ENCODE measurements at places on chromosomes 6 and 20. TPM values are rescaled to one million over a fixed set of nuclear protein-coding genes. Genes with fewer than 3 reads are reported as not detected.

DNA sequence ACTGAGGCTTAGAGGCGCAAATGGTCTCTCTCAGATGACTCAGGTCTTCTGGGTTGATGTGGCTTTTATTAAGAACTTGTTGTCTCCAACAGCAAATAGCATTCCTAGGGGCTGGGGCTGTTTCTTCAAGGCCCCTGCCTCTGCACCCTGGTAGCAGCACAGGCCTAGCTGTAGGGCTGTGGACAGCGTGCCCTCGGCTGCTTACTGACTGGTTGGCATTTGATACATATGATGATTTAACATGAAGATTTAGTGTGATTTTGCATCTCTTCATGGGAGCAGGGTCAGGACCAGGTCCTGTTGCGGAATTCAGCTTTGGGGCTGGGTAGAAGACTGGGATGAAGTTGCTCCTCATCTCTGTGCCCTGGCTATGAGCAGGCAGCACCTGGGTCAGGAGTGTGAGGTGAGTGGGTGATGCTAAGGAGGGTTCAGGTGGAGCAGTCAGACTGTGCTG lies 24.3 kb upstream of the IER3 start:
- DNase-seq: no peak

DNA sequence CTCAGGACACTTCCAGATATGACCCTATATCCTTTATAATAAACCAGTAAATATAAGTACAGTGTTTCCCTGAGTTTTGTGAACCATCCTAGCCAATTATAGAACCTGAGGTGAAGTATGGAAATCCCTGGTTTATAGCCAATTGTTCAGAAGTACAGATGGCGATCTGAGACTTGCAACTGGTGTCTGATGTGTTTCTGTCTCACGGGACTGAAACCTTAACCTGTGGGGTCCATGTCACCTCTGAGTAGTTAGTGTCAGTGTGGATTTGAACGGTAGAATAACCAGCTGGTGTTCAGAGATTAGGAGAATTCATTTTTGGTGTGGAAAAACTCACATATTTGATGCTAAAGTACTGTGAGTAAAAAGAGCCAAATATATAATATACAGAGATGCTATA lies 606.6 kb downstream of the MAFB start:
- DNase-seq: no peak

- no peak for DNase-seq
Measured at GRCh38 chr6:148323344-148323743, 19.3 kb upstream of the SASH1 start.

DNA sequence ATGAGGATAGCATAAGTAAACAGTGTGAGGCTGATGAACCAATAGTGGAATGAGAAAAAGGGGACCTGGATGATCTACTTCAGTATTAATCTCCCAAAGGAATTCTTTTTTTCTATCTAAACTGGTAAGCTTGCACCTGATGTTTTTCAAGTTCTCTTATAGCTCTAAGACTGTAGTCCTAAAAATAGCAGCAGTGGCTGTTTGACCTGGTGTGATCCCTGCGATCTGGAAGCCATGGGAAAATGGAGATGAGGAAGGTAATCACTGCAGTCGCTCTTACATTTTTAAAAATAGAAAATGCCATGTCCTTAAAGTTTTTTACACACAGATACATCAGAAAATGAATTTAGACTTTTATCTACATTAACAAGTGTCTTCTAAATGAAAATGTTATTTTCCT lies 926.4 kb upstream of the SLC35B3 start:
- DNase-seq: no peak

DNA sequence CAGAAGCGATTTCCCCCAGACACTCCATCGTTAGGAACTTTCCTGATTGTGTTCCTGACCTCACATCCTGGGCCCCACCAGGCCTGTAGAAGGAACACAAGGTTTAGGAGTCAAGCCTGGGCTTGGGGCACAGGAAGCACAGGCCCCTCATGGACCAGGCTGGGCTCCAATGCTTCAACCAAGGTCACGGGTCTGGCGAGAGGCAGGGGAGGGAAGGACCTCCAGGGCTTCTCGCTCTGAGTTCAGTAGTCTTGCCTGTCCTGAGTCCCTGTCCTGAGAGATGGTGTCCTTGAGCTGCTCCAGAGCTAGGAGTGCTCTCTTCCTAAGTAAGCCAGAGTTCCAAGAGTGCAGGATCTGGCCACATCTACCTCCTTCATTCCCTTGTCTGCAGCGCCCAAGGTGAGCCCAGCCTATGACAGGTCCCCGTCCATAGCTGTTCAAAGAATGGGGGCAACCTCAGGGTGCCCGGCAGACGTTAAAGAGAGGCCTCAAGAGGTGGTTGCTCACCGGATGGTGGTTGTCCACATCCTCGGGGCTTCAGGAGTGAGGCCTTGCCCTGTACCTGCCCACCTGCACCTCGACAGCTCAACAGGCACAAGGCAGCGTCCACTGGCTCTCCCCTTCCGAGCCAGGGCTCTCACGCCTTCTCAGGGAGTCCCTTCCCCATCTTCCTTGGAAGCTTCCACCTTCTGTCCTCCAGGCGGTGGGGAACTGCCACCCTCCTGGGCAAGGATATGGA lies 1.6 kb upstream of the TUBB1 start:
- no peak for DNase-seq

- no peak for DNase-seq
Measured at GRCh38 chr6:120279466-120280167, 930.1 kb upstream of the MAN1A1 start.

DNA sequence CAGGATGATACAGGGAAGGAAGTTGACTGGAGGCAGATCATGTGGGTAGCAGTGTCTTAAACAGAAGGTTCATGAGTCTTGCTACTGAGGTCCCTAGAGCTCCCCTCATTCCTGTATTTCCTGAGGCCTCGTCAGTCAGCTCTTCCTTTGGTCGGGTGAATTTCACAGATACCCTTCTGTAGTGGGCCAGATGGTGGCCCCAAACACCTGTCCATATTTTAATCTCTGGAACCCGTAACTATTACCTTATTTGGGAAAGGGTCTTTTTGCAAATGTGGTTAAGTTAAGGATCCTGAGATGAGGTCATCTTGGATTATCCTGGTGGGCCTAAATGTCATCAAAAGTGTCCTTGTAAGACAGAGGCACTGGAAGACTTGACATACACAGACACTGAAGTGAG lies 9.6 kb downstream of the KCNS1 start:
- DNase-seq: no peak

- DNase-seq: no peak
Measured at GRCh38 chr6:165644586-165645266, 18.3 kb downstream of the PDE10A start.

GRCh38 chr6:118736440-118736839 lies 85.0 kb upstream of the CEP85L start:
- no peak for DNase-seq

DNA sequence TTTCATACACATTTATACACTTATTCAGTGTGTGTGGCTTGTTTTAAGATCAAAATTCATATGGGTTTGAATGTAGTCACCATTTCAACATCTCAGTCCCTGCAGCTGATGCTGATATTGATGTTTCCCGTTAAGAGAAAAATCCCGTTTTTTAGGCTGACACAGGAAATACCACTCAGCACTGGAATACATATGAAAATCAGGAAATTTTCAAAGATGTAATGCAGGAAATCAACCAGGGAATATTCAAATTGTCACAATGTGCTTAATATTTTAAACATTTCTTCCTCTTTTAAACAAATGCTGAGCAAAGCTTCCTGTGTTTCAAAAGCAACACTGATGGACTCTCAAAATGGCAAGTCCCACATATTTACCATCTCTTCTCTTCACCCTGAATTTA lies 94.5 kb upstream of the MARCKS start:
- DNase-seq: no peak

DNA sequence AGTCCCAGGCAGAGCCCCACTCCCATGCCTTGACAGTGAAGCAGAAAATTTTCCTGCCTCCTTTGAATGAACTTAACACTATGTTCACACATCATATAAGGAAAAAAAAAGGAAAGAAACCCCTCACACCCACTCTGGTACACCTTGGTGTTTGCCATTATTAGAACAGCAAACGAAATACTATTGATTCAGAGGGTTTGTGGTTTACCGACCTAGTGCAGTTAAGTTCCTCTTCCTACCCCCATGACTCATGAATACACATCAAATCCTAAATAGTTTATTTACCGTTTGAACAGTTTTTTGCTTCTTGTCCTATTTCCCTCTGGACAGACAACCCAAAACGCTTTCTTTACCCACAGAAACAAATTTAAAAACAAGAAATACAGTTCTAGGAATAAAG lies 237.7 kb downstream of the FOXA2 start:
- DNase-seq: no peak

DNA sequence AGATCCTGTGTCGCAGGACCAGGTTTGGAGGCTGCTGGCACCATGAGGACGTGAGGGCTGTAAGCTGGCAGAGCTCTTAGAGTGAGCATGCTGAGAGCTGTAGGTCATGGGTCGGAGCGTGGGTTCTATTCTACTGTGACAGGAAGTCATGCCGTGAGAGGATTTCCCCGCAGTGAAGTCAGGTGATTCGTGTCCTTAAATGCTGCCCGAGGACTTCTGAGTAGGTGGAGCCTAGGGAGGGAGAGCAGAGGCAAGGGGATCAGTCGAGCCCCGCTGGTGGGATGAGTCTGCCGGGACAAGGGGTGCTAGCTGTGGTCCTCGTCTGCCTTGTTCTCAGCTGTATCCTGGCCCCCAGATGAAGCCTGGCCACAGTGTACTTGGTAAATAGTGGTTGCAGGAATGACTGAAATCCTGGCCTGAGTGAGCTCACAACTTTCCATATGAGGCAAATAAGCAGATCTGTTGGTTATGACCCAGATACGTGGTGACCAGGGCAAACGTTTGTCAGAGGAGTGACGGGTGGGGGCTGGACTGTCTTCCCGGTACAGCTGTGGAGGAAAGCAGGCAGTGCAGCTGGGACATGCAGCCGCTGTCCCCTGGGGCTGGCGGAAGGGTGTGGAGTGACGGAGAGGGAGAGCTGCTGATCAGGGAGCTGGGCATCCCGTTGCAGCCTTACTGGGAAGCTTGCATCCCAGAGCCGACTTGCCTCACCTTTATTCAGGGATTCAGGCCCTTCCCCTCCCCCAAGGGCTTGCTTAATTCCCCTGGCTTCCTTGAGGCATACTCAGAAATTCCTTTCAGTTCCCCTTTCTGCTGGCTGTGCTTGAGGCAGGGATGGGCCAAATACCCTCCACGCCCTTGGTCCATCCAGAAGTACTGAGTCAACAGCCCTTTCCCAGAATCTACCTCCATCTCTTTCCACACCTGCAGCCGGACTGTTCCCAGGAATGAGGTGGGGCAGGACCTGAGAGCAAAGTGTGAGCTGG lies 250.9 kb upstream of the RREB1 start:
- no peak for DNase-seq

DNA sequence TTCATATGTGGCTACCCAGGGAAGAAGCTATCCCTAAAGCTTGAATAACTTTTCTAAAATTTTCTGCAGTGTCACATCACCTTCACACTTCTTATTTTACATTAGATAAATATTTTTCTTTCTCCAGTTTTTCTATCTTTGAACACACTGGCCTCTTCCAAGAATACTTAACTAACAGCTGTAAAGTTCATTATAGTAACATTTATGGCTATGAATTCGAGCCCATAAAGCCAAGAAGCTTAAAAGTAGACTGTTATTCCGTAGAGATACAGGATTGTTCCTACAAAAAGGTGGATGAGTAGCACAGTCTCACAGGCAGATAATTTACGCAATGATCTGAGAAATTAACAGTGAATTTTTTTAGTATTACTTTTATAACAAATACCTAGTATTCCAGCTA lies 55.7 kb upstream of the BMP5 start:
- DNase-seq: no peak

DNA sequence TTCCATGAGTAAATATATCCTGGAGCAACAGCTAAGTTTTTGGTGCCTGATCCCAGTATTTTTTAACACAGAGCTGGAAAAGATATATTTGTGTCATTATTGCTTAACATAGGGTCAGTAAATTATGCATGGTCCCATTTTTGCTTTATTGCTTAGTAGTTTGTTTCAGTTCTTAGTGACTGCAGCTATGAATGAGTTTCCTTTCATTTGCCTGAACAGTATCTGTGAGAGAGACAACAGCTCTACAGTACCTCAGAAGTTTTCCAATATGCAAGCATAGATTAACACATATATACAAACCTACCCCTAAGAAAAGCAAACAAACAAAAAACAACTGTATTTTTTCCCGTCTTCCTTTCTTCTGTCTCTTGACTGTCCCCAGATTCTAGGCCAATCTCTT lies 160.3 kb downstream of the MEI4 start:
- DNase-seq: no peak

DNA sequence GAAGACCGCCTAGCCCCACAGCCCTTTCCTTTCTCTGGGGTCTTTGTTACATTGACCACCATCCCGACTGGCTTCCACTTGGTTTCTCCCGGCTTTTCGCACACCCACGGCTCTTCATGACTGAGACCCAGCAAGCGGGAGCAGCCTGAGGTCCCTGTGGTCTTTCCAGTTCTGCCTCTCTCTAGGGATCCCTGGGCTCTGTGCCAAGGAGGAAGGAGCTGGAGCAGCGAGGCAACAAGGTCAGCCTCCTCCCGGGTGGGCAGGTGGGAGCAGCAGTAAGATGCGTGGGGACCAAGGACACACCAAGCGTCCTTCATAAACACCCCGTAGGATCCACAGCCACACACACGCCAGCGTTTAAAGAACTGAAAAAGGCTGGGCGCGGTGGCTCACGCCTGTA lies 29.6 kb upstream of the MRGBP start:
- no peak for DNase-seq

BEND3 gene
- 4.8 TPM for total RNA-seq

IL17F gene
- total RNA-seq: not detected

VSTM2L gene
- total RNA-seq: not detected

TNFAIP3 gene
- 4.2 TPM for total RNA-seq

METTL24 gene
- not detected for total RNA-seq

OPN5 gene
- total RNA-seq: not detected

ELOVL5 gene
- total RNA-seq: 149 TPM
